ENCODE measurements at places on chromosomes 4 and X.

- no peak for DNase-seq
These were observed 30.6 kb upstream of the GC start for GRCh38 chr4:71814433-71814832.

GRCh38 chrX:84363663-84364062 lies 138.6 kb downstream of the HDX start:
- no peak for DNase-seq

DNA sequence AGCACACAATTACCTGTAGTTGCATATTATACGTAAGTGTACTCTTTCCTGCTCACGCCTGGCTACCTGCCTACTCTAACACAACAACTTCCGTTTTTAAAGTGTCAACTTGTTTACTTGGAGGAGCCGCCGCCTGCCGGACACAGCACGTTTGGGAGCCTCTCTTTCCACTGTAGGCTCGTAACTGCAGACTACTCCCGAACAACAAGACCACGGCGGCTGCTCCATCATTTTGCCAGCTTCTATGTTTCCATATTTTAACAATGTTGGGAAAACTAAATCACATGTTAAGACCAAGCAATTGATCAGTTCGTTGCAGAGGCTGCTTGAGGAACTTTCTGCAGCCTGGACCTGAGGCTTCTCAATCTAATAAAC lies 841 bp downstream of the MTNR1A start:
- DNase-seq: no peak

GRCh38 chr4:87037671-87038334 lies 103.0 kb downstream of the AFF1 start:
- DNase-seq: no peak

DNA sequence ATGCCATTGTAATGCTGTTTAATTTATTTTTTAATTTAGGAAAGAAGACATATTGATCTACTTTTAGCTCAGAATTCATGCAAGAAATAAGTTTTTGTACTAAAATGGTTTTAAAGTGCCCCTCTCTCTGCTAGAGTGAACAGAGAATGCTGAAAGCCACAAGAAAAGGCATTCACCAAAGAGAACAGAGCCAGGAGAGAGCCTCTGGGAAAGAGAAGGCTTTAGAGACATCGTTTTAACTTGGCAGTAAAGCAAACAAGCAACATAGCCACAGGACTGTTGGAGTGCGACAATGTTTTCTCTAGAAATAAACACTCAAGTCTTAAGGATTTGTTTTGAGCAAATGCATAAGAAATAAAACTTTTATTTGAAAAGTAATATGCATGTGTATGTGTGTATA lies 484.1 kb upstream of the CPEB2 start:
- no peak for DNase-seq

- no peak for DNase-seq
These were observed 7.1 kb downstream of the CPZ start for GRCh38 chr4:8599657-8600056.

- DNase-seq: no peak
These were observed 249.4 kb downstream of the ARHGAP10 start for GRCh38 chr4:147981305-147981704.

DNA sequence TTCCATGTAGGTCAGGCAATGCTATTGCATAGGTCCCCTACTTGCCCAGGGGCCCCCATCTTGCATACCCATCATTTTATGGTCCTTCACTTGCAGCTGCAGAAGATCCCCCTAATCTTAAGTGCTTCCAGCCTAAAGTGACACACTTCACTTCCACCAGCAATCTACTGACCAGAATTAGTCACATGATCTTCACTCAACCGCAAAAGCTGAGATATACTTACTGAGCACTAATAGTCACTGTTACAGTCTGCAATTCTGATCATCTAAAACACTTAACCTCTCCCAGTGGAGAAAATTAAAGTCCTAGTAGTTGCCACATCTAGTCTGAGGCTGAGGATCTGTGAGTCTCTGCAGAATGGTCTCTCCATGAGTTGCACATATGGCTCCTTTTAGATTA lies 82.1 kb downstream of the AREG start:
- DNase-seq: no peak

GRCh38 chr4:181213551-181213950 lies 1029.7 kb upstream of the TENM3 start:
- DNase-seq: no peak

DNA sequence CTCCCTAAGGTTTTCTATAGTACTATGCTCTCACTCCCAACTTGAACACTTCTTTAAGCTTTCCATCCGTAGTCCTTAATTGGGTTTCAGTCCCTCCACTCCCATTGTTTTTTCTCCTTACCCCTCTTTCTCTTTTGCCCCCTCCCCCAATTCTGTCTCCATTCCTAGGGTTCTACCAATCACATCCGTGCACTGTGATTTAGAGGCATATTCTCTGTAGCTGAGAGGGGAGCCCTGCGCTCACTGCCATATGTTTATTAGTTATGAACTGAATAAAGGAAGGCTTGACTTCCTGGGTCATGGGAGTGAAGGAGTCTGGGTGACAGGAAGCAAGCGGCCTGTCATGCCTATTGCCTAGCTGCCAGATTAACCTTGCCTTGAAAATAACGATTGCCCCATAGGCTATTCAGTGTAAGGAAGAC lies 471 bp downstream of the MCTS1 start:
- peak; percentile 5 for DNase-seq

- DNase-seq: no peak
These were observed 56.6 kb upstream of the LHFPL1 start for GRCh38 chrX:112736310-112736709.

DNA sequence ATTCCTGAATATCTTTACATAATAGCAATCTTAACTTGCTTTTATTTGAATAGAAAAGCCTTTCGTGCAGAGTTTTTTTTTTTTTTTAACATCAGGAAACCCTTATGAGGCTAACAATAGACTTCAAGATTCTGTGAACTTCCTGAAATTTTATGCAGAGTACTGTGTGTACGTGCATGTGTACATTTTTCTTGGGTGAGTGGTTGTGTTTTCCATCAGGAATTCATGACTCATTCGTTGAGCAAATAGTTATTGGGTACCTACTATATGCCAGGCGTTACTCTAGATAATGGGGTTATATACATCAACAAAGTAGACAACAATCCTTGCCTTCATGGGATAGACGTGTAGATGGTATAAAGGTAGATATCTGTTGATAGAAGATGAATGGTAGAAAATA lies 59.1 kb downstream of the MRPL1 start:
- no peak for DNase-seq

- no peak for DNase-seq
These were observed 144.7 kb downstream of the QDPR start for GRCh38 chr4:17367201-17367600.

GRCh38 chr4:137674066-137674465 lies 141.8 kb upstream of the PCDH18 start:
- no peak for DNase-seq

- DNase-seq: no peak
These were observed 16.3 kb upstream of the DDX3X start for GRCh38 chrX:41317477-41318208.

DNA sequence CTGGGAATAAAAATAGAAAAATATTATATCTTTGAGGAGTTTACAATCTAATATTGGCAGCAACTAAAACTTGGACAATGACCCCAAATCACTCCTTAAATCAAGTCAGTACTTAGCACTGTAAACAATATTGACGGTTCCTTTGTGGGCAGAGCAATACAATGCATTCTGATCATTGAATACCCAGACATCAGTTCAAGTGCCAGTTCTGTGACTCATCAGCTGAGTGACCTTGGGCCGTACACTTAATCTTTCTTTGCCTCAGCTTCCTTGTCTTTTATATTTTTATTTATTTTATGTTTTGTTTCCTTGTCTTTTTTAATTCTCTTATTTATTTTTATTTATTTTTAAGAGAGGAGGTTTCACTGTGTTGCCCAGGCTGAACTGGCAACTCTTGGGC lies 112.2 kb upstream of the ANXA3 start:
- no peak for DNase-seq

DNA sequence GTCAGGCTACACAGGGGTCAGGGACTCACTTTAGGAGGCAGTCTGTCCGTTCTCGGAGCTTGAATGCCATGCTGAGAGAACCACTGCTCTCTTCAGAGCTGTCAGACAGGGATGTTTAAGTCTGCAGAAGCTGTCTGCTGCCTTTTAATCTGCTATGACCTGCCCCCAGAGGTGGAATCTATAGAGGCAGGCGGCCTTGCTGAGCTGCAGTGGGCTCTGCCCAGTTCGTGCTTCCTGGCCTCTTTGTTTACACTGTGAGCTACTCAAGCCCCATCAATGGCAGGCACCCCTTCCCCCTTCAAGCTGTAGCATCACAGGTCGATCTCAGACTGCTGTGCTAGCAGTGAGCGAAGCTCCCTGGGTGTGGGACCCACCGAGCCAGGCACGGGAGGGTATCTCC lies 31.5 kb upstream of the UNC5C start:
- no peak for DNase-seq

DNA sequence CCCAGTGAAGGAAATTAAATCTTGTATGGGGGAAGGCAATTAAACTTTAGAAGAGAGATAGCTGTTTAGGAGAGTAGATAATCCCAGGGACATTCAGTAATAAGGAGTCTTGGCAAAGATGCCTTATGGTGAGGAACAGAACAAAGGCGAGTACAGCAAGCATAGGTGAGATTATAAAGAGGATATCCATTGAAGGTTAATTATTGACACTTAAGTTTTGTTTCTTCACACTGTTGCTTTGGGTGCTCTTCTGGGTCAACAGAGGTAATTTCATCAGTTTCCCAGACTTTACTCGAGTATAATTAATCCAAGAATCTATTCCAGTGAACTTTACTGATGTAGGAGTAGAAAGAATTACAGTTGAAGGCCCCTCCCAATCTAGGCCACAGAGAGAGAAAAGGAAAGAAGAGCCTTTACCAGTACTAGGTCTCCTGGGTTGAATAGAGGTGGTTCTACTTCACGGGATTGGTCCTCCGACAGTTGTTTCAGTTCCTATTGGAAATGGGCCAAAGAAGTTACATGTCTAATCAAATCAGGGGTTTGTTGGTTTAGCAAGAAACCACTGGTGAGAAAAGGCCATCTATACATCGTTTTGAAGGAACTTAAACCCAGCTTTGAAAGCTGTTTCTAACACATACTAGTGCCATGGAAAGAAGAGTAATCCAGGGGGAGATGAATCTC lies 27.2 kb downstream of the EPGN start:
- no peak for DNase-seq

DNA sequence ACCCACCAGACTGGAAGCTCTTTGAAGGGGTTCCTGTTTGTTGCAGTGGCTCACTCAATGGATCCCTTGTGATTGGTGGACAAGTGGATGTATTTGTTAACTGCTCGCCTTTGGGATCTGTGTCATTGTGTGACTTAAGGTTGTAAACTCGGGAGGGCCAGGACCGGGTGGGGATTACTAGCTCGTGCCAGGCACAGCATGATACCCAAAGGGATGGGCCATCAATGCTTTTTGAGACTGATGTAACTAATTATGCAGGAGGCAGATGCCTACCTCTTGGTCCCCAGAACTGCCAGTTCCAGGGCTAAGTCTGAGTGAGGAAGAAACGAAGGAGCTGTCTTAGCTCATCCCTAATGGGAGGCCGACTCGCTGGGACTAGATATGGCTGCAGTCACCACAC lies 27.7 kb downstream of the UTP14A start:
- DNase-seq: no peak

DNA sequence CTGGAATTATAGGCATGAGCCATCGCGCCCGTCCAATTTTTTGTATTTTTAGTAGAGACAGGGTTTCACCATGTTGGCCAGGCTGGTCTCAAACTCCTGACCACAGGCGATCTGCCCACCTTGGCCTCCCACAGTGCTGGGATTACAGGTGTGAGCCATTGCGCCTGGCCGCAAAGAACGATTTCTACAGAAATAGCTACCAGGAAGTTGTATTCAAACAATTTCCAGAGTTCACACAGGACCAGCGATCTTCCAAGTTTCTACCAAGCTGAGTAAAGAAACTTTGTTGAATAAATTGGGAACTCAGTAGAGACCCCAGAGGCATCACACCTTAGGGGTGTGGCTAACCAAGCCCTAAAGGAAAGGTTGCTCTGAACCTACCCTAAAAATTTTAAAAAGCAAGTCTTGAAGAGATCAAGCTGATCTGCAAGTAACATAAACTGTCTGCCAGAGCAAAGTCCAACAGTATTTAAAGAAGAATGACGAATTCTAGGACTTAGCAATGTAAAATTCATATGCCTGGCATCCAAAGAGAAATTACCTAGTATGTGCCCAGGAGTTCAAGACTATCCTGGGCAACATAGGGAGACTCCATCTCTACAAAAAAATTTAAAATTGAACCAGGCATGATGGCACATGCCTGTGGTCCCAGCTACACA lies 48.4 kb upstream of the USP9X start:
- no peak for DNase-seq

DNA sequence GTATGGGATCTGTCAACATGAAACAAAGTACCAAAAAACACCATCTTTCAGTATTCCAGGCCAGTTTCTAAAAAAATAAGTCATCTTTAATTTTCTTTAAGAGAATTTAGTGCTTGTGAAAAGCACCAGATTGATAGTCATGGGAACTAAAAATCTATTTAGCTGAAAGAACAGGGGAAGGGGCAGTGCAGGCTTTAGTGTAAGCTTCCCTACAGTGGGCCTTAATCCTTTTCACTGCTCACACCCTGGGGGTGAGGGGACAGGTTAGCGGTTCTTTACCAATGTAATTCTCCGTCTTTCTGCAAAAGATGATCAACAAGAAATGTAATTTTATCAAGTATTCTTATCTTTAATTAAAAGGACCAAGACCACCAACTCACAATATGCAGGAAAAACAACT lies 47.1 kb downstream of the CHIC2 start:
- DNase-seq: no peak

GRCh38 chr4:128387600-128388351 lies 100.2 kb upstream of the PGRMC2 start:
- no peak for DNase-seq

GRCh38 chr4:82770607-82771006 lies 28.0 kb downstream of the SCD5 start:
- DNase-seq: no peak

GRCh38 chrX:7950865-7951264 lies 23.7 kb upstream of the PNPLA4 start:
- no peak for DNase-seq

- no peak for DNase-seq
These were observed 15.5 kb downstream of the SEL1L3 start for GRCh38 chr4:25847329-25847728.

- no peak for DNase-seq
These were observed 373.4 kb downstream of the PDGFC start for GRCh38 chr4:156598138-156598681.

DNA sequence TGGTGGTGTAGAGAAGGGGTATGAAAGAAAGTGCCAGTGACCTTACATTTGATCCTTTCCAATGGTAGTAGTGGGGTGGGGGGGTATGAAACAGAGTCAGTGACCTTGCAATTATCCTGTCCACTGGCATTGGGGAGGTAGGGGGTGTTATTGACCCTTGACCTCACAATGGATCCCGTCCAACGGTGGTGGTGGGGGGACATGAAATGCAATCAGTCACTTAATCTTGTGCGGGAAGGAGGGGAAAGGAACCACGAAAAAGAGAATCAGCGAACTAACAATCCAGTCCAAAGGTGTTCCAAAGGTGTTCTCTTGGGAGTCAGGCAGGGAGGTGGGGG lies 619 bp upstream of the PDK3 start:
- no peak for DNase-seq

DNA sequence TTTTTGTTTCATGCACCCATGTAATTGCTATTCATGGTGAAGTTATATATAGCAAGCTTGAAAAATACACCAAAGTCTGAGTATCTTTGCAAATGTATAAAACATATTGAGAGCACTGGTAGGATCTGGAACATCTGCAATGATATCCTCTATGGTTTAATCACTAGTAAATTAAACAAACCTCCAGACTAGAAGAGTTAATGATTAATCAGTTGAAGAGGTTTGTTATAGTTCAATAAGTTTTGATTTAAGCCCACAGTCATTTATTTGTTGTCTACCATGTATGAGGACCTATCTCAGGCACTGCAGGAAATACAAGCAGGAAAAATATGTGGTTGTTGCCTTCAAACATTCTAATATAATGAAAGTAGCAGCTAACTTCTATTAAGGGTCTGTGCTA lies 16.5 kb downstream of the CYBB start:
- DNase-seq: no peak
